ENCODE measurements at places on chromosomes 6 and 20.
A peak's percentile ranks its signal among the peaks of the same experiment; 100 is the strongest.

DNA sequence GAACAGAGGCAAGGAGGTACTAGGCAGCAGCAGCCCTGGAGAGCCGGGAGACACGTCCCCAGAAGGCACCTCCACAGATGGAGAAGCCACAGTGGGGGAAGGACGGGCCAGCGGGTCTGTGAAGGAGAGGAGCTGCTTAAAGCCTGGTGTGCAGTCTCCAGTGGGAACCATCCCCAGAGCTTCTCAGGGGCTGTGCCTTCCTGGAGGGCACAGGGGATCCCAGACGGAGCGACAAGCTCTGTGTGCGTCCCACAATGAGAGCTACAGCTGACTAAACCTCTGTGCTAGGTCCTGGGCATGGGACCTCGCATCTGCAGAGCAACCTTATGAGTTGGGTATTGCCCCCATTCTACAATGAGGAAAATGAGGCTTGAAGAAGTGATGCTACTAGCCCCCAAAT lies 50.7 kb downstream of the EZR start:
- DNase-seq = no peak

GRCh38 chr6:27897580-27898206 lies 14.5 kb downstream of the OR2B2 start:
- no peak for DNase-seq

- no peak for DNase-seq
These were observed 17.2 kb upstream of the SCML4 start for GRCh38 chr6:107841275-107841670.

DNA sequence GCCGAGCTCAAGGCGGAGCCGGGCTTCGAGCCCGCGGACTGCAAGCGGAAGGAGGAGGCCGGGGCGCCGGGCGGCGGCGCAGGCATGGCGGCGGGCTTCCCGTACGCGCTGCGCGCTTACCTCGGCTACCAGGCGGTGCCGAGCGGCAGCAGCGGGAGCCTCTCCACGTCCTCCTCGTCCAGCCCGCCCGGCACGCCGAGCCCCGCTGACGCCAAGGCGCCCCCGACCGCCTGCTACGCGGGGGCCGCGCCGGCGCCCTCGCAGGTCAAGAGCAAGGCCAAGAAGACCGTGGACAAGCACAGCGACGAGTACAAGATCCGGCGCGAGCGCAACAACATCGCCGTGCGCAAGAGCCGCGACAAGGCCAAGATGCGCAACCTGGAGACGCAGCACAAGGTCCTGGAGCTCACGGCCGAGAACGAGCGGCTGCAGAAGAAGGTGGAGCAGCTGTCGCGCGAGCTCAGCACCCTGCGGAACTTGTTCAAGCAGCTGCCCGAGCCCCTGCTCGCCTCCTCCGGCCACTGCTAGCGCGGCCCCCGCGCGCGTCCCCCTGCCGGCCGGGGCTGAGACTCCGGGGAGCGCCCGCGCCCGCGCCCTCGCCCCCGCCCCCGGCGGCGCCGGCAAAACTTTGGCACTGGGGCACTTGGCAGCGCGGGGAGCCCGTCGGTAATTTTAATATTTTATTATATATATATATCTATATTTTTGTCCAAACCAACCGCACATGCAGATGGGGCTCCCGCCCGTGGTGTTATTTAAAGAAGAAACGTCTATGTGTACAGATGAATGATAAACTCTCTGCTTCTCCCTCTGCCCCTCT lies 1.1 kb downstream of the CEBPB start:
- peak; percentile 55 for DNase-seq

DNA sequence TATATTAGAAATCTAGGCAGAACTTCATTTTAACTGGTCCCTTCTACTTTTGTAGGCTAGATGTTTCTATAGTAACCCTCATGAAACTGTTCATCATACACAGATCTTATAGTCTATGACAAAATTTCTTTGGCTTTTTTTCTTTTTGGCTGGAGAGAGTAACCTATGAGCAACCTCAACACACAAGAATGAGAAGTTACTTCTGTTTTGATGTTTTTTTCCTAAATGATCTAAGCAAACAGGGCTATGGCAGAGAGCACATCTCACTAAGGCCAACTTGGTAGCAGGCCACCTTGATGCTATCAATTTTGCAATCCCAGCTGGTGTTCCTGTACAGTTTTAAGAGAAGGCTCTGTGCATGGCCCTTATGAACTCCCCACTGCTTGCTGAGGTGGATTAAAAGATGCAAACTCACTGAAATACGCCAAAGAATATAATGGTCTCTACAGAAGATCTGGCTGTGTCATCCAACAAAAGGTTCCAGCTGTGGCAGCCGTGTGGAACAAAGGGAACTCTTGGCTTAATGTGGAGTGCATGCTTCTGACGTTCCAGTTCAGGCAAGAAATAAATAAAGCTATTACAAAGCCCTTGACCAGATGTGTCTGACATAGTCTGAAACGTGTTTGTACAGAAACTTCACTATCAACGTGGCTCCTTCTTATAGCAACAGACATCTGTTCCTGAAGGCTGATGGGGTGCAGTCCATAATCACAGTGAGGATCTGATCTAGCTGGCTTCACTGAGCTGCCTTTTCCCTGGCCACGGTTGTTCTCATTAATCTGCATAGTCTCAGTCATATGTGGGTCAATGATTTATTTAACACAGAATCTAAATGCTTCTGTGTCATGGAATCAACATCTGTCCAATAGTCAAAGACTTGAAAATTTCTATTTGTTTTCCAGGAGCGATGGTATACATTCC lies 481.1 kb downstream of the BMP2 start:
- no peak for DNase-seq

- DNase-seq = no peak
These were observed 32.5 kb upstream of the PIM1 start for GRCh38 chr6:37137201-37138090.

DNA sequence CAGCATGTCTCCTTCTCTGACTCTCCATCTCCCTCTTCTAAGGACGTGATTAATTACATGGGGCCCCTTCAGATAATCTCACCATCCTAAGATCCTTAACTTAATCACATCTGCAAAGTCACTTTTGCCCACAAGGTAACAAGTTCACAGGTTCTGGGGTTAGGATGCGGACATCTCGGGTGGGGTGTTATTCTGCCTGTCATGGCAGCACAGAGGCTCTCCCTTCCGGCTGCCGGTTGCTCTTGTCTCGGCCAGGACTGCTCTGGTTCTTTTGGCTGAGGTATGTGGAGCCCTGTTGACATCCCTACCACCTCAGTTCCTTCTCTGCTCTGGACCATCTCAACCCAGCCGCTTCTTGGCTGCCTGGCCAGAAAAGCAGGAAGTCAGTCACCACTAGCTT lies 4.2 kb upstream of the CST11 start:
- DNase-seq = no peak

GRCh38 chr6:14037402-14038277 lies 79.9 kb upstream of the CD83 start:
- no peak for DNase-seq

GRCh38 chr6:146697921-146698320 lies 99.1 kb downstream of the ADGB start:
- DNase-seq = no peak

DNA sequence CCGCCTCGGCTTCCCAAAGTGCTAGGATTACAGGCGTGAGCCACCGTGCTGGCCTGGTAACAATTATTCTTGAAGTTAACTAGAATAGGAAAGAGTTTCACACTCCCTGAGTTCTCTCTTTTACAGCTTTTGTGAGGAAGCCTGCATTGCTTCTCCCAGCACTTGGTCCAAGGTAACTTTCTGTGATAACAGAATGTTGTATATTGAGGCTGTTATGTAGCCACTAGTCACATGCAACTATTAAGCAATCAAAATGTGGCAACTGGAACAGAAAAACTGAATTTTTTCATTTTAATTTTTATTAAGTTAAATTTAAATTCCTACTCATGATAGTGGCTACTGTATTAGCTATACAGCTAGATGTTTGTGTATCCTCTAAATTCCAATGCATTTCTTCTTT lies 2.5 kb downstream of the TRIM38 start:
- DNase-seq = no peak

DNA sequence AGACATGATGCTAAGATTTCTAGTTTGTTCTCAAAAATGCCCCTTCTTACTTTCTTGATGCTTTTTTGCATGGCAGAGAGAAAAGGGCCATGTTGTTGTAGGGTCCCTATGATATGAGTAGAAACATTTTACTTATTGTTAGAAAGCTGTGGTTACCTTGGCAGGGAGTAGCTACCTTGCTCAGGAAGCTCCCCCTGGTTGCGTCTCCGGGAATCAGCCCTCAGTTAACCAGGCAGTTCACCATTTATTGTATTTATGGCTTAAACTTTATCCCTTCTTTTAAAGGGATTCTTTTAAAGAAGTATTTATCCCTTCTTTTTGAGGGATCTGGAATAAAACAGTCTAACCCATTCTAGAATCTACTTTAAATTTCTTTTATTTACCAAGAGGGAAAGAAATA lies 113.9 kb upstream of the PROKR2 start:
- DNase-seq = no peak

DNA sequence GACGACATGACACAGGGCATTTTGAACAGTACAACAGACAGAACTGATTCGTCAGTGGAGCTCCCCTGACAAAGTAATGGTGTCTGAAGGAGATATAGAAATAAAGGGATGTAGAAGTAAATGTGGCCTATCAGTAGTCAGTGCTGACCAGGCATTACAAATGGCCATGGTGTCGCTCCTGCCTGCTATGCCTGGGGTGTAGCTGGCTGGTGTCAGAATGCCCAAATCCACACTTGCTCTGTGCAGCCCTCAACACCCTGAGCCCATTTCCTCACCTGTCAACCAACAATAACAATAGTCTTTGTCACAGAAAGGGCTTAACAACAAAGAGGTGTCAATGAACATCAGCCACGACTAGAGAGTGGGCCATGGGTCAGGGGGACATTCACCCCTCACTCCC lies 53.2 kb downstream of the MAP3K5 start:
- no peak for DNase-seq

GRCh38 chr20:55375920-55376319 lies 629.4 kb downstream of the CBLN4 start:
- DNase-seq = no peak

- no peak for DNase-seq
These were observed 100.2 kb upstream of the SLC35B3 start for GRCh38 chr6:8535519-8535918.

- DNase-seq = no peak
These were observed 116.1 kb upstream of the TIAM2 start for GRCh38 chr6:154878871-154879491.

GRCh38 chr6:138387577-138388368 lies 10.1 kb downstream of the SMIM28 start:
- DNase-seq = no peak

- no peak for DNase-seq
These were observed 816.9 kb downstream of the DHX35 start for GRCh38 chr20:39778847-39779604.

DNA sequence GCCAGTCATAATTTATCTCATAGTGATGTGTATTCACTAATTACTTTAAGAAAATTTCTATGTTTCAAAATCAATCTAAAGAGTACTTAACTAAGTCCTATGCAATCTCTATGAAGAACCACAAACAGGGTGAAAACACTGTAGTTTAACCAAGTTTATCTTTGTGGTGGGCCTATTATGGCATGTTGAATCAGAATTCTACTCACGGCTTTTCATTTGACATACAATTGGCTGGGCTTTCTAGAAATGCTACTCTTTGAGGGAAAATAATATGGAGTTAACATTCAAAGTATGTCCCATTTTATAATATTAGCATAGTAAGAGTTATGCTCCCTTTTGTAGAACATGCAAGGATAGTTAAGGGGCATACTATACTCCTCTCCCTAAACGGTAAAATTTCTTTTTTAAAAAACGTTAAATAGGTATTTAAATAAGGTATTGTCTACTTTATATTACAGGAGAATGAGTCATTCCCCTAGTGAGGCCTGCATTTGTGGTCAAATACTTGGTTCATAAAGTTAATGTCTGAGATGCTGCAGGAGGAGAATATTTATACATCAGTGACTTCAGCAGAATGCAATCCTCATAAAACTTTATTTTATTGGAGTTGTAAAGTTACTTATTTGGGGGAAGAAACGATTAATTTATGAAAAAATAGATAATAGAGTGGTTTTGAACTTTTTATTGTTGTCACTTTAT lies 1.8 kb downstream of the MOXD1 start:
- DNase-seq = no peak

DNA sequence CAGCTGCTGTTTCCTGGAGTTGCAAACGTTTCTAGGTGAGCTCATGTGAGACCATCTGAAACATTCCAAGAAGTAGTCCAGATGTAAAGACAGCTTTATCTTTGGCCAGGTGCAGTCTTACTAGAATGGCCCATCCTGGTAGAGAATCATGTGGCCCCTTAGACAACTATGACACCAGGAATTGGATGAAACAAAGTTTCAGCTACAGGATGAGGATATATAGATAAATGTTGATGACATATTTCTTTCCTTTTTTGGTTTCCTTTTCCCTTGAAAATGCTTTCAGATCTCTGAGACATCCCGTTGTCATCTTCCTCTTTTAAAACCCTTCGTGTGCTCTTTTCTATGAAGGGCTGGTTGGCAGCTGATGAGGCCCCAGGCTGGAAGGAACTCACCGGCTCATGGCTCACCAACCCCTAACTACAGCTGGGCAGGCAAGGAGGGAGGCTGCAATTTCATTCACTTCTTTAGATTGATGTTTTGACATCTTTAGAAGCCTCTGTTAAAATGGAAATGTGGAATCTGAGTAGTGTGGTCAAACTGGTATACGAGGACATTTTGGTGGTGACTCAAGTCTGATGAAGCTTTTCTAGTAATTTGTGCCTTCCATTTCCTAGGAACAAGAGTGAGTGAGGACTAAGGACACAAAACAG lies 167.9 kb upstream of the TNFAIP3 start:
- DNase-seq = no peak

DNA sequence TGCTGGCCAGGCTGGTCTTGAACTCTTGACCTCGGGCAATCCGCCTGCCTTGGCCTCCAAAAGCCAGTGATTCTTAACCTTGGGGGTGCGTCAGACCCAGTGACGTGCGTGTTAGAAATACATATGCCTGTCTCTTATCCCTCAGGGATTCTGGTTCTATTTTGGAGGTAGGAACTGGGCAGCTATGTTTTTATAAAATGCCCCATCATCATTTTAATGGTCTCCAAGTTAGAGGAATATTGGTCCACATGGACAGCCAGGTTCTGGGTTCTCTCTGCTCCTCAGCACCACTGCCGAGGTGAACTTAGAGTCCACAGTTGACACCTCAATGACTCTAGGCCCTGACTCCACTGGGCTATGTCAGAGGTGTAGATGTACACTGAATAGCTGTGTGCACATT lies 352.7 kb downstream of the SMOC2 start:
- no peak for DNase-seq

DNA sequence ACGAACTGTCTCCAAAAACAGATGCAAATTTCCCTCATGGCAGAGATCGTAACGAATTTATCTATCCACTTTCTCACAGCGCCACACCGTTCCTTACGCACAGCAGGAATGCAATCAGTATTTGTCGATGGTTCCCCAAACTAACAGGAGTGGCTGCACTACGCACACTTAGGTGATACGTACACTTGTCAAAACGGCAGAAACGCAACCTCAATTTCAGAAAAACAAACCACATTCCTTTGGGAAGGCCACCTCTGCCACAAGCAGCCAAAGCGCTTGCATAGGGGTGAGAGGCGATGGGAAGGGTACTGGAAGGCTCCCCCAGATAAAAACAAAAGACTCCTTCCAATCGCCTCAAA lies 638 bp downstream of the MDN1 start:
- DNase-seq = no peak

Measured in stimulated activated CD4-positive, alpha-beta T cell treated with anti-CD3 and anti-CD28 coated beads, Interleukin-15, amount 100 ng/mL, for 1 hour (primary cell).